Suppressor macrophage treated with lipopolysaccharide for 4 hours (primary cell): ENCODE measurements at places on chromosomes 1 and 21.

GRCh38 chr1:62407398-62408009 lies 29.3 kb upstream of the USP1 start:
- DNase-seq, result peak; percentile 77

- no peak for DNase-seq
These were observed 7.6 kb upstream of the NFASC start for GRCh38 chr1:204863024-204863423.

GRCh38 chr1:202216691-202217090 lies 23.1 kb downstream of the LGR6 start:
- DNase-seq, result peak; percentile 10

GRCh38 chr21:23463365-23463764 lies 2143.9 kb downstream of the MRPL39 start:
- no peak for DNase-seq

- DNase-seq, result no peak
These were observed 80.9 kb downstream of the RNF220 start for GRCh38 chr1:44485934-44486460.
